Thymus (tissue), 14 donors: ENCODE measurements at places on chromosomes 1 and 21. TPM values are rescaled to one million over a fixed set of nuclear protein-coding genes. Genes with fewer than 3 reads are reported as not detected.

GRCh38 chr1:51565009-51565408, 45.9 kb upstream of the EPS15 start:
- no peak overlapping the region for H3K27ac ChIP-seq
- H3K4me3 ChIP-seq, result no peak overlapping the region
- H3K27me3 ChIP-seq, result no peaks in the 10 kb centered on the region
- H3K36me3 ChIP-seq, result no peaks in the 10 kb centered on the region
- H3K4me1 ChIP-seq, result no peaks in the 10 kb centered on the region

DNA sequence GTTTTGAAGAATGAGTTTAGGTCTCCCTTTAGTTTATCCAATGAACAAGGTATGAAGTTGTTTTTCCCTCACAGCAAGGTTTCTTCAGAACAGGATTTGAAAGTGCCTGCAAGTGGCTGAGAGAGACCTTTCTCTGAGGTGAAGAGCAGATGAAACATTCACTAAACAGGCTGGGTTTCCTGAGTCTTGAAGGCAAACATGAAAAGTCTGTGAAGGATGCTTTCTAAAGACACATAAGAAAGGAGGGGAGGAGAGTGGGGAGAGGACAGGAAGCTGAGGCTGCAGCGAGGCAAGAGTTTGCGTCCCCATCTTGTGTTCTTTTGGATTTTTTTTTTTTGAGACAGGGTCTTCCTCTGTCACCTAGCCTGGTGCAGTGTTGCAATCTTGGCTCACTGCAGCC, 95.7 kb upstream of the SIM2 start:
- no peak overlapping the region for H3K4me3 ChIP-seq
- peak overlapping the region; percentile 78 for H3K27ac ChIP-seq
- H3K36me3 ChIP-seq, result no peaks in the 10 kb centered on the region
- peak; percentile 69 for DNase-seq
- peaks cover 20% of the 10 kb centered on the region for H3K27me3 ChIP-seq

FAM3B gene
- 13.2 TPM for total RNA-seq

GRCh38 chr1:14103878-14104430, 404.0 kb downstream of the PRDM2 start:
- no peaks in the 10 kb centered on the region for H3K27me3 ChIP-seq
- H3K4me3 ChIP-seq, result no peak overlapping the region
- H3K4me1 ChIP-seq, result no peaks in the 10 kb centered on the region
- no peaks in the 10 kb centered on the region for H3K36me3 ChIP-seq
- DNase-seq, result no peak

GRCh38 chr1:183872403-183872802, 67.5 kb downstream of the RGL1 start:
- peak overlapping the region; percentile 41 for H3K27ac ChIP-seq
- H3K4me1 ChIP-seq, result no peaks in the 10 kb centered on the region
- no peaks in the 10 kb centered on the region for H3K36me3 ChIP-seq
- H3K4me3 ChIP-seq, result no peak overlapping the region

LCE3D gene
- total RNA-seq, result not detected

- peaks cover 14% of the 10 kb centered on the region for H3K4me1 ChIP-seq
- H3K4me3 ChIP-seq, result no peak overlapping the region
- H3K27ac ChIP-seq, result no peak overlapping the region
- no peaks in the 10 kb centered on the region for H3K36me3 ChIP-seq
- peak; percentile 26 for DNase-seq
- no peaks in the 10 kb centered on the region for H3K27me3 ChIP-seq
These were observed 10.6 kb upstream of the GADD45A start for GRCh38 chr1:67674260-67675011.

- H3K36me3 ChIP-seq, result no peaks in the 10 kb centered on the region
- H3K4me3 ChIP-seq, result no peak overlapping the region
- H3K4me1 ChIP-seq, result no peaks in the 10 kb centered on the region
- no peaks in the 10 kb centered on the region for H3K27me3 ChIP-seq
These were observed 21.9 kb downstream of the TSNAX start for GRCh38 chr1:231550448-231550781.

GRCh38 chr1:54977533-54978297, 2.7 kb upstream of the TMEM61 start:
- H3K27me3 ChIP-seq, result peaks cover 66% of the 10 kb centered on the region
- no peaks in the 10 kb centered on the region for H3K36me3 ChIP-seq
- no peak overlapping the region for H3K4me3 ChIP-seq
- no peaks in the 10 kb centered on the region for H3K4me1 ChIP-seq
- no peak overlapping the region for H3K27ac ChIP-seq

DNA sequence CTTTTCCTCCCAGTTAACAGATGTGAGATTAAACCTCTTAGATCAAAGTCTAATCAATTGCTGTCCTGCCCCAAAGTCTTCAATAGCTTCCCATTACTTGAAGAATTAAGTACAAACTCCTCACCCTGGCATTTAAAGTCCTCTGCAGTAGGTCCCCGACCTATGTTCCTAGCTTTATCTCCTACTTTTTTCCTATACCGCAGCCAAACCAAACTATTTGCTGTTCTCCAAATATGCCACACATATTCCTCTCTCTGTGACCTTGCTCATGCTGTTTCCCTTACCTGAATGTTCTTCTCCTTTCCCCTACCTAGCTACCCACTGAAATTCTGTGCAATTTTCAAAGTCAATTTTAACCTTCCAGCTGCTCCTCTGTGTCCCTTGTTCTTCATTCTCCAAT, 14.0 kb upstream of the PPP2R5A start:
- no peak overlapping the region for H3K27ac ChIP-seq
- H3K4me1 ChIP-seq, result no peaks in the 10 kb centered on the region
- no peaks in the 10 kb centered on the region for H3K36me3 ChIP-seq
- H3K4me3 ChIP-seq, result no peak overlapping the region
- no peaks in the 10 kb centered on the region for H3K27me3 ChIP-seq

DNA sequence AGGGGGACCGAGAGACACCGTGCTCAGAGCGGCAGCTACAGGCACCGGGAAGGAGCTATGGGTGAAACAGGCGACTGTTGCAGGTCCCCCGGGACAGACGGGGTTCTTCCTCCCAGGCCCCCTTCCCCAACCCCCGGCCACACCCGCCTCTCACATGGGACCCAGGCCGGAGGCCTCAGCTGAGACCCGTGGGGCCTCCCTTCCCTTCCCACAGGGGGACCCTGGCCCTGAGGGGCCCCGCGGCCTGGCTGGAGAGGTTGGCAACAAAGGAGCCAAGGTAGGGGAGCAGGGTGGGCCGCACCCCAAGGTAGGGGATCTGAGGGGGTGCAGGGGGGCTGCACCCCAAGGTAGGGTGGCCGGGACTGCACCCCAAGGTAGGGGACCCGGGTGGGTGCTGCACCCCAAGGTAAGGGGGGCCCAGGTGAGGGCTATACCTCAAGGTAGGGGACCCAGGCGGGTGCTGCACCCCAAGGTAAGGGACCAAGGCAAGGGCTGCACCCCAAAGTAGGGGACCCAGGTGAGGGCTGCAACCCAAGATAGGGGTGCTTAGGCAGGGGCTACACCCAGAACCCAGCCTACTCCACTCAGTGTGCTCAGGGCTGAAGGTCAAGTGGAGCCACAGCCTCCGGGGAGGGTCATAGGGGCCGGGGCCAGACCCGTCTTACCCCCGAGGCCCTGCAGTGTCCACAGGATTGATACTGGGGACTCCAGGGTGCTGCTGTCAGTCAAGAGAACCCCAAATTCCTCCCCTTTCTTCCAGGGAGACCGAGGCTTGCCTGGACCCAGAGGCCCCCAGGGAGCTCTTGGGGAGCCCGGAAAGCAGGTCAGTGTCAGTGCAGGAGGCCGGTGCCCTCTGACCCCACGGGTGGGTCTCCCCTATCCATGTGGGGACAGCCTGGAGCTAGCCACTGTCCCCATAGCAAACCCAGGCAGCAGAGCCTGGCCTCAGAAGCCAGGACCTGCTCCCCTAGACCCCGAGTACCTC, 22.7 kb downstream of the COL6A2 start:
- no peak overlapping the region for H3K4me3 ChIP-seq
- H3K27ac ChIP-seq, result no peak overlapping the region
- DNase-seq, result no peak
- H3K27me3 ChIP-seq, result no peaks in the 10 kb centered on the region
- H3K4me1 ChIP-seq, result no peaks in the 10 kb centered on the region

- peaks cover 6% of the 10 kb centered on the region for H3K36me3 ChIP-seq
- no peak for DNase-seq
- H3K27ac ChIP-seq, result no peak overlapping the region
- peaks cover 9% of the 10 kb centered on the region for H3K4me1 ChIP-seq
- no peak overlapping the region for H3K4me3 ChIP-seq
- H3K27me3 ChIP-seq, result peaks cover 14% of the 10 kb centered on the region
These were observed 1.5 kb downstream of the C1orf159 start for GRCh38 chr1:1114431-1114830.

GRCh38 chr1:149995927-149996326, 14.6 kb downstream of the OTUD7B start:
- no peaks in the 10 kb centered on the region for H3K36me3 ChIP-seq
- H3K4me3 ChIP-seq, result no peak overlapping the region
- no peaks in the 10 kb centered on the region for H3K4me1 ChIP-seq
- DNase-seq, result no peak
- no peak overlapping the region for H3K27ac ChIP-seq

EXTL1 gene
- total RNA-seq, result 0.09 TPM

DNA sequence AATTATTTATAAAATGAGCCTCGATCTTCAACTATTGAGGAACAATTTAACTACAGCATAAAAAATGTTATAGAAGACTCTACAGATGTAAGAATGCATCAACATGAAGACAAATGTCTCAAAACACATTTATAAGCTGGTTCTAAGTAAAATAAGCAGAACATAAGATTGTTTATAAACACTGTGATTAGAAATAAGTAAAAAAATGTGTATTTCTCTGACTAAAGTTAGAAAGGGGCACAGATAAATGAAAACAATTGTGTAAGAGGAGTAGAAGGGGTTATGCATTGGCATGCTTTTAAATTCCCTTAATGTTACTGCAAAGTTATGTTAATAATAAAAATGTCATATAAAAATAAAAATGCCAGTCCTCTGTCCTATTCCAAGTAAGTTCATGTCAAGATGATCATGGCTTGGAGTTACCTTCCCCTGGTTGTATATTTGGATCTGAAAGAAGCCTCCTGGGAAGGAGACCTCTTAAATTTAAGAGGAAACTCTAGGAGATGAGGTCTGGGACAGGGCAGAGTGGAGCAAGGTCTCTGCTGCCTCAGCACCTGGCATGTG, 70.2 kb upstream of the FAM20B start:
- no peaks in the 10 kb centered on the region for H3K36me3 ChIP-seq
- no peaks in the 10 kb centered on the region for H3K27me3 ChIP-seq
- H3K4me3 ChIP-seq, result no peak overlapping the region
- H3K4me1 ChIP-seq, result peaks cover 2% of the 10 kb centered on the region

KCNN3 gene
- 1.8 TPM for total RNA-seq

DNA sequence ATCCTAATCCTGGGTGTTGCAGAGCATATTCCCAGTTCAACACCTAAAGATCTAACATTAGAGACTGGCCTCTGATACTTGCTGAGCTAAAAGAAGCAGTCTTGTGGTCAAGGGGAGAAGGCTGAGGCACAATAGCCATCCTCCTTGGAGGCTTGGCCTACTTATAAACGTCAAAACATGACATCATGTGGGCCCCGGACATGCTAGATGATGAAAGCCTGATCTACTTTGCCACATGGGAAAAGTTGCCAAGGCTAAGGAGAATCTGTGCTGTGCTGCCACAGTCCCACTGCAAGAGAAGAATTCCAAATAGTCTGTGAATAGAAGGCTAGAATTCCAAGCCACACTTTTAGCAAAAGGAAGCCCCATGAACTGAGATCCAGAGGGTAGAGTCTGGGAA, 43.9 kb upstream of the SAMD13 start:
- no peaks in the 10 kb centered on the region for H3K36me3 ChIP-seq
- no peak overlapping the region for H3K27ac ChIP-seq
- no peaks in the 10 kb centered on the region for H3K4me1 ChIP-seq
- H3K27me3 ChIP-seq, result no peaks in the 10 kb centered on the region
- H3K4me3 ChIP-seq, result no peak overlapping the region

- no peaks in the 10 kb centered on the region for H3K4me1 ChIP-seq
- no peaks in the 10 kb centered on the region for H3K27me3 ChIP-seq
- H3K36me3 ChIP-seq, result no peaks in the 10 kb centered on the region
- H3K27ac ChIP-seq, result no peak overlapping the region
These were observed 181.2 kb downstream of the DPYD start for GRCh38 chr1:97739596-97740103.

SLC2A1 gene
- 23.7 TPM for total RNA-seq
